ENCODE measurements at places on chromosomes 2 and 18.

DNA sequence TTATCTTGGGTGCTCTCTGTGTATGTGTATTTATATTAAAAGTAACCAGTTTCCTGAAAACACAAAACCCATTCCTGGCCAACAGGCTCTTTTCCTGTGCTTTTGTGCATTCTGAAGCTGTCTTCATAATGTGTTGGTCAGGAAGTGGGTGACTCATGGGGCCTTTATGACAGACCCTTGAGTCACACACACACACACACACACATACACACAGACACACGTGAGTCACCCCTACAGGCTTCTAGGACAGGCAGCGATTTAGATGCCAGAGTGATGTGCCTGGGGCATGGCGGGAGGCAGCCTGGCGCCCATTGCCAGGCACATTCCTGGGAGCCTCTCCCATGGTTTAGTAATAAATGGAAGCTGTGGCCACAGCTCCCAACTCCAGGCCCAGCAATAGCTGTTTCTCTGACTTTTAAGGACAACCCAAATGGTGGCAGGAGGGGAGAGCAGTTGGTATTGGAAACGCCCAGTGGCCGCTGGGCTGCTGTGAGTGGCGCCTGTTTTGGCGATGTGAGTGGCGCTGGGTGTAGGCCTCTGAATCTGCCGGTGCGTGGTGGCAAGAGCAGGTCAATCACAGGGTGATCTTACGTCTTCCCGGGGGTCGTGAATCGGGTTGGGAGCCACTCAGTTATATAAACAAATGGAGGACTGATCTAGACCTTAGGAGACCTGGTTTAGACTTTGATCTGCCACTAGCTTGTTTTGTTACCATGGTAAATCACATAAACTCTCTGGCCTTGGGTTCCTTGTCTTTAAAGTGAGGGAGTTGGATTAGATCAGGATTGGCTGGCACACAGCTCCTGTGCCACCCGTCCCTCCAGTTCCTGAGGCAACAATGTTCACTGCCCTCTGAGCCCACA, 150.7 kb upstream of the DLX2 start:
- no peak for DNase-seq

DNA sequence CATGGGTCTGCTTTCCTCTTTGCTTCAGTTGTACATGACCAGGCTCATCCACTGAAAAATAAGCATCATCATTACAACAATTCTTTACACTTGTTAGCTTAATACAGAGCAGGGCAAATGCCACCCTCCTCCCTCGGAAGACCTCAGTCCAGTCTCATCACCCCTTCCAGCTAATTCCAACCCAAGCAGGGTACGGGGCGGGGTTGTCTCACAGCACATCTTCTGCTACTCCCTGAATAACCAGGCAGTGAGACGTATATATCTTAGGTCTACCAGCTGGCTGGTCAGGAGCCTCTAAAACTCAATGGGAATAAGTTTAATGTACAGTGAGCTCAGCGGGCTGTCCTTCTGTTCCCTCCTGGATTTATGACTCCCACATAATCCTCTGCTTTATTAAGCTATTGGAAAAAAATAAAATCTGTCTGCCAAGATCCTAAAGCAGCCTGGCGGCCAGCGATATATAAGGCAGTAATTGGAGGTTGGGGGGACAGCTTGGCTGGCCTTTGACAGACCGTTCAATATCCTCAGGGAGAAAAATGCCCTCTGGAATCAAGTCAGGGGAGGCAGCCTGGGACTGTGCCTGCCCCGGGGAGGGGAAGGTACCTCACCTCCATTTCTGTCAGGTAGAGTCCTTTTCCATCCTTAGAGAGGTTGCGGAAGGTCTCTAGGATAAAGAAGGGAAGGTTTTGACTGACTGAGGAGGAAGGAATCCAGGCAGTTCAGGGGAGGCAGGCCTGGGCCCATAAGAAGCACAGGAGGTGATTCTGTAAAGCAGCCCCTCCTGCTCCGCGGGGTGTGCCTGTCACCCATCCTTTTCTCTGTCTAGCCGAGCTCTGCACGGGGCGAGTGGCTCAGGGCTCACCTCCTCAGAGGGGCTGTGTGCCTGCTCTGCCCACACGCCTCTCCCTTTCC, 76.3 kb downstream of the CAPN13 start:
- DNase-seq = no peak

- DNase-seq = no peak
These were observed 960 bp upstream of the APOB start for GRCh38 chr2:21044694-21045371.

- DNase-seq = no peak
These were observed 84.1 kb downstream of the ALPK2 start for GRCh38 chr18:58544616-58545337.

- DNase-seq = no peak
These were observed 40.9 kb downstream of the HS1BP3 start for GRCh38 chr2:20609995-20610357.

GRCh38 chr2:45585267-45585861, 25.7 kb downstream of the SRBD1 start:
- peak; percentile 8 for DNase-seq

- no peak for DNase-seq
These were observed 105.0 kb upstream of the SMAD7 start for GRCh38 chr18:49055754-49056172.

GRCh38 chr2:195513119-195513518, 143.9 kb upstream of the SLC39A10 start:
- DNase-seq = no peak

- peak; percentile 60 for DNase-seq
These were observed 391 bp downstream of the ZNF385B start for GRCh38 chr2:179861027-179861415.

DNA sequence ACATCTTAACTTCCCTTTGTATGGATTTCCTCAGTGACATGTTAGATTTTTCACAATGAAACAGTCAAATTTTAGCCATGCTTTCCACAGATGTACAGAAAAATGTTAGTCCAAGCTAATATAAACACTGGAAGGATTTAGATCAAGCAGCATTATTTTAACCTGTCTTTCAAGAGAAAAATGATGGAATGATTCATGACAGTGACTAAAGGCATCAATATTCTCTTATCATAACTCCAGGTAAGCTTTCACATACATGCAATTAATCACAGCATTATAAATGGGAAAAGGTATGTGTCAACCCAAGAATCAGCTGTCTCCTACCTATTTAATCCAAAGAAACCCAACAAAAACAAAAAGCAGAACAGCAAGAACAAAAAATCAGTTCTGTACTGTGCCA, 92.7 kb downstream of the NCKAP5 start:
- DNase-seq = no peak

DNA sequence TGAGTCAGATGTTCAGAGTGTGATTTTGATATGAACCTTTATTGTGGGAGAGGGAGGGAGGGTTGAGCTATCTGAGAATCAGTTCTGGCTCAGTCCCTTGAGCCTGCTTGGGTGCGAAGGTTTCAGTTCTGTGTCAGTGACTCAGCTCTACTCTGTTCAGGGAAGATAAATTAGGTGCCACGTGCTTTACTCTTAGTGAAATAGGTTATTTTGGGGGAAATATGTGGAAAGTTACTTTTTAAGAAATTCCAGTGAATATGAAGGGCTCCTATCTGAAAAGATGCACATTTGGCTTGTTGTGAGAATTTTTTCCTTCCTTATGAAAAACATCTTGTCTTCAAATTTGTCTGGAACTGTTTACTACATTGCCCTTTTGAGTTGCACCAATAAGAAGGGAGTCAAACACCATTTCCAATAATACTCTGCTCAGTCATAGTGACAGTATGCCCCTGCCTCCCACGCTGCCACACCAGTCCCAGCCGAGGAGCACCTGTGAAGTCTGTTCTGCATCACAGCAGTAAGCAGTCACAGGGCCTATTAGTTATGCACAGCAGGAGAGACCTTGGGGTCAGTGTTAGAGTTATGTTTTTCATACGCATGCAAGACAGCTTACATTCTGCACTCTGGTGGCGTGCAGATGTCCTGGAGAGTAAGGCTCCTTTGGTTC, 32.8 kb upstream of the DNAH7 start:
- no peak for DNase-seq

GRCh38 chr2:8264981-8265380, 416.9 kb upstream of the ID2 start:
- DNase-seq = no peak

DNA sequence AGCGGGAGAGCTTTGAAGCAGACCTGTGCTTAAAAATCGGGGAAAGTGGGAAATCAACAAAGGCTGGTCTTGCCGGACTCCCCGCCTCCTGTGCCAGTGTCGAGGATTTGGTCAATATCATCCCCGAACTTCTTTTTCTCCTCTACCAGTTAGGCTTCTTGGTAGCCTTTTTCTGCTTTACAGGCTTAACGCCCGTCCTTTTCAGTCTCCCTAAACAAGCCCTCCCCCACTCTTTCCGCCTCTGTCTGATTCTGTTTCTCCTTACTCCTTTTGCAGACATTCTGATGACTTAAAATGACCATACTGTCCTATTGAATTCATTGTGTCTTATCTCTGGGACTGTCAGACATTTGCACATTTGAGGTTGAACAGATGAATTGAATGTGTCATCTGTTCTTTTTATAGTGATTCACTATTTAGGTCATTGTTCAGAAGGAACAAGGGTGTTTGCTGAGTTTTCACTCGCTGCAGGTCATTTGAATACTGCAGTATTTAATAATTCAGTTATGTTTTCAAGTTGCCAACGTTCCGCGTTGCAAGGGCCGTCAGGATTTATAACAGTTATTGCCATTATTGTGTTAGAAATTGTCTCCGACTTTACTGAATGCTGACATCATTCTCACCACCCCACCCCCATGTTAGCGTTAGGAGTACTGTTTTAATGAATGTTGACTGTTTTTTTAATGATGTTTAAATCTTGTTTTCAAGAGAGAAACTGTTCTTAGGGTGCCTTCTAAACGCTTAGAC, 1.1 kb downstream of the ITGAV start:
- peak; percentile 34 for DNase-seq

- DNase-seq = no peak
These were observed 5.6 kb downstream of the POLR2D start for GRCh38 chr2:127852388-127852787.

DNA sequence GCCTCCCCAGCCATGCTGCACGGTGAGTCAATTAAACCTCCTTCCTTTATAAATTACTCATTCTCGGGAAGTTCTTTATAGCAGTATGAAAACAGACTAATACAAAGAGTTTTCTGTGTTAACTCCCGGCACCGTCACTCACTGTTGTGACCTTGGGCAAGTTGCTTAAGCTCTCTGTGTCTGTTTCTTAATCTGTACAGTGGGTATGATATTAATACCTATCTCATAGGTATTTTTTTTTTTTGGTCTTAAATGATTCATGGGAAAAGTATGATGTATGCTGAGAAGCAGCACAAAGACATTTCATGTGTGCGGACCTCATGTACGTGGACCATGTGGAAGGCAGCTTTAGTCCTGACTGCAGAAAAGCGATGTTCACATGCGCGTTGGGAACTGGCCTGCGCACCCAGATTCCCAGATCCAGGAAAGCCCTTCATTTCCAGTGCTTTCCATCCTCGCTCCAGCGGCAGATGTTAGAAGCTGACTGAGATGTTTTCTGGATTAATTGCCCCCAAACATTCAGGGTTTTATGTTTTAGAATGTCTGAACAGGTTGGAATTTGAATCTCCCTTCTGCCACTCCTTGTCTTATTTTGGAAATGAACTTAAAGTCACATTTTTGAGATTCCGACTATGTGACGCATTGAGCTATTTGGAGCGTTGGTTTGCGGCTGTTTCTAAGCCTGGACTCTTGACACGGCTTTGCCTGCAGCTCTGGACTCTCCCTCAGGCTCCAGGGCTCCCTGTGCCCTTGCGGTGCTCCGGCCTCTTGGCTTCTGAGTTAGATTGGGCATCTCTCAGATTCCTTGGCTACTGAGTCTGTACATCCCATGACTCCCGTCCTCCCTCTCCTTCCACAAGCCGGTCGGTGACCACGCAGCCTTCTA, 61.4 kb downstream of the SLC4A3 start:
- no peak for DNase-seq

GRCh38 chr2:131148426-131148825, 43.3 kb downstream of the PLEKHB2 start:
- peak; percentile 77 for DNase-seq

GRCh38 chr2:120318626-120319025, 27.3 kb upstream of the INHBB start:
- no peak for DNase-seq

DNA sequence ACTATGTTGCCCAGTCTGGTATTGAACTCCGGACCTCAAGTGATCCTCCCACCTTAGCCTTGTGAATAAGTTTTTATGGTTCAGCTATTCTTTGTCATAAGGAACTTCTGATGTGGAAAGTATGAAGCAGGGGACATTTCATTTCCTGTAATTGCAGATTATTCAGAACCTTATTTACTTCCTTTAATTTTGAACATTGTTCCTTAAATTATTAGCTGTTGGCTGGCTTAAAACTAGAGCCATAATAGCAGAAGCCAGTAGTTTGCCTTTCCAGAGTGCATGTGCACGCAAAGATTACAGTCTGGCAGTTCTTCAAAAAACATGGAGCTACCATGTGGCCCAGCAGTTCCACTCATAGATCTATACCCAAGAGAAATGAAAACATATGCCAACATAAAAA, 53.1 kb downstream of the PMS1 start:
- no peak for DNase-seq

- no peak for DNase-seq
These were observed 68.3 kb upstream of the ACYP2 start for GRCh38 chr2:54047091-54047490.

GRCh38 chr2:39445934-39446333, 8.8 kb upstream of the MAP4K3 start:
- no peak for DNase-seq

DNA sequence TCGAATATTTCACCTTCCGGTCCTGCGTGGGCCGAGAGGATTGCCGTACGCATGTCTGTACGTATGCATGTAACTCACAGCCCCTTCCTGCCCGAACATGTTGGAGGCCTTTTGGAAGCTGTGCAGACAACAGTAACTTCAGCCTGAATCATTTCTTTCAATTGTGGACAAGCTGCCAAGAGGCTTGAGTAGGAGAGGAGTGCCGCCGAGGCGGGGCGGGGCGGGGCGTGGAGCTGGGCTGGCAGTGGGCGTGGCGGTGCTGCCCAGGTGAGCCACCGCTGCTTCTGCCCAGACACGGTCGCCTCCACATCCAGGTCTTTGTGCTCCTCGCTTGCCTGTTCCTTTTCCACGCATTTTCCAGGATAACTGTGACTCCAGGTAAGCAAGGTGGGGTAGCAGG, at the start of gene SERPINB5:
Gene SERPINB5, plus strand, starts transcription at position 291 of the 400 bp plus-strand sequence. CDS start 7,471 bp downstream, outside the sequence.
- no peak for DNase-seq

GRCh38 chr2:217206907-217207698, 347.2 kb upstream of the TNP1 start:
- DNase-seq = no peak

GRCh38 chr18:7568426-7568825, 1.3 kb downstream of the PTPRM start:
- DNase-seq = no peak

GRCh38 chr2:219820767-219821166, 193.3 kb downstream of the SLC4A3 start:
- no peak for DNase-seq

GRCh38 chr2:121245120-121245820, 39.7 kb downstream of the TFCP2L1 start:
- no peak for DNase-seq

DNA sequence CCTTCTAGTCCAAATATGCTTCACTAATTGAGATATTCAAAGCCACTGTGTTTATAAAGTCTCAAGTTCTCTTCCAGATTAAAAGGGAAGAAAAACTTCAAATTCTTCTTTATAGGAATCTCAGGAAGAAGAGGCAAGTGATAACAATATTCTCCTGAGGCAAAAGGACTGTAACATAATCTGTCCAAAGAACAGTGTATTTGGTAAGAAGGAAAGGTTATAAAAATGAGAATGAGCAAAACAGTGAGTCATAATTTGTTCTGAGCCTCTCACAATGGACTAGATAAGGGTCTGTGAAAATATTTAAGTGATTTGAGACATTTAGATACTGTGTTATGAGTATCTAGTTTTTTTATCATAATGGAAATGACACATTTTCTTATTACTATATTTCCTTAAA, 44.3 kb downstream of the SNRPD1 start:
- DNase-seq = no peak

GRCh38 chr2:141035846-141036420, 1094.9 kb downstream of the LRP1B start:
- no peak for DNase-seq

Data from cerebellum (tissue), 4 donors.